Hematopoietic multipotent progenitor cell treated with erythropoietin and hydrocortisone succinate and interleukin-3 and kit ligand, for 4 days (in vitro differentiated cells): ENCODE measurements at places on chromosomes 5 and 9.

DNA sequence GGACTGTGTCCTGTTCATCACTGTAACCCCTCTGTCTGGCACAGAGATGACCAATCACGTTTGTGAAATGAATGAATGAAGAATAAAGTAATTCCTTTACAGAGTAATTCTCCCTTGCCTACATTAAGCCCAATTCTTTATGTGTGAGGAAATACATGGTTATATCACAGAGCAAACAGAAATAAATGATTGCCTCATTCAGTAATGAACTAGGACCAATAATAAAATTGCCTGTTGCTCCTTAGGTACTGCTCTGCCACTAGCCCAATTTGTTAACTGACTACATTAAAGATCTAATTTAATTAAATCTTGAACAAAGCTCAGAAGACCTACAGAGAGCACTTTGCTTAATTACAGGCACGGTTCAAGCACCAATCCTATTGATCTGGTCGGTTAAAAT is 121.8 kb downstream of the DCP2 start:
- no peak for DNase-seq

- DNase-seq, result no peak
Observed at GRCh38 chr5:68193481-68194036, 22.0 kb upstream of the PIK3R1 start.

DNA sequence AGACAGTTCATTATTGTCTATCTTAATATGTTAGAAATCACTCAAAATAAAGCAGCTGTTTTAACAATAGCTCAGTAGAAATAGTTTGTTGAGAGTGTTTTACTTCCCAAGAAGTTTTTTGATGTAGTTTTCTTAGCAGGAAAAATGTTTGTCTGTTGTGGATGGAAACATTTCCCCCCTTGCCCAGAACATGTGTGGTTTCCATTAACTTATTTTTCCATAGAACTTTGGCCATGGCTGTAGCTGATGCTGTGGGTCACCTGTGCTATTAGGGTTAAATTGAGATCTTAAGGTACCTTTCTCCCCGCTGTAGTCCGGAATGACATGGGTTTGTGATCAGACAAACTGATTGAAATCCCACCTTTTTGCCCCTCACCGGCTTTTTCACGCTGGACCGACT is 294.9 kb downstream of the FANCC start:
- no peak for DNase-seq

GRCh38 chr5:43917925-43918324 is 314.9 kb downstream of the NNT start:
- no peak for DNase-seq

GRCh38 chr5:161548487-161549094 is 2.1 kb upstream of the GABRB2 start:
- no peak for DNase-seq

GRCh38 chr5:4874097-4874496 is 266.0 kb upstream of the ADAMTS16 start:
- DNase-seq, result no peak

GRCh38 chr9:24899463-24899862 is 353.8 kb upstream of the IZUMO3 start:
- no peak for DNase-seq

DNA sequence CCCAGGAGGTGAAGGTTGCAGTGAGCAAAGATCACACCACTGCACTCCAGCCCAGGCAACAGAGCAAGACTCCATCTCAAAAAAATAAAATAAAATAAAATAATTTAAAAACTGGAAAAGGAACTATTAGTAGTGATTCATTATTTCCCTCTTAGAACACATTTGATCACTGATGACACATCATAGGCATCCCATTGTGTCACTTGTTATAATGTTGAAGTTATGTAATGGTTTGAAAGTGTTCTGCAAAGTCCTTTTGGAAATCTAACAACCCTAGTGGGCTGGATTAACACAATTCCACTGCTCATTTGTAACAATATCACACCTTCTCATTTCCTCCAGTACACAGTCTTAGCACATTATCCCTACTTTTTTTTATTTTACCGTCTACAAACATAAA is 81.8 kb upstream of the LMNB1 start:
- DNase-seq, result no peak

GRCh38 chr5:72711351-72711750 is 105.1 kb upstream of the TNPO1 start:
- no peak for DNase-seq

DNA sequence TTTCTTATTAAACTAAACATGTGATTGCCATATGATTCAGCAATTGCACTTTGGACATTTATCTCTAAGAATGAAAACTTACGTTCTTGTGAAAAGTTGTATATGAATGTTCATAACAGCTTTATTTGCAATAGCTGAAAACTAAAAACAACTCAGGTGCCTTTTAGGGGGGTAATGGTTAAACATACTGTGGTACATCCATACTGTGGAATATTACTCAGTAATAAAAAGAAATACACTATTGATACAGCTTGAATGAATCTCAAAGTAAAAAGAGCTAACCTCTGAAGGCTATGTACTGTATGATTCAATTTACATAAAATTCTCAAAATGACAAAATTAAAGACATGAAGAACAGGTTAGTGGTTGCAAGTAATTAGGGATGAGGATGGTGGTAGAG is 339.5 kb upstream of the PAPPA start:
- no peak for DNase-seq

- peak; percentile 20 for DNase-seq
Observed at GRCh38 chr5:142959683-142960657, 189.8 kb downstream of the ARHGAP26 start.

DNA sequence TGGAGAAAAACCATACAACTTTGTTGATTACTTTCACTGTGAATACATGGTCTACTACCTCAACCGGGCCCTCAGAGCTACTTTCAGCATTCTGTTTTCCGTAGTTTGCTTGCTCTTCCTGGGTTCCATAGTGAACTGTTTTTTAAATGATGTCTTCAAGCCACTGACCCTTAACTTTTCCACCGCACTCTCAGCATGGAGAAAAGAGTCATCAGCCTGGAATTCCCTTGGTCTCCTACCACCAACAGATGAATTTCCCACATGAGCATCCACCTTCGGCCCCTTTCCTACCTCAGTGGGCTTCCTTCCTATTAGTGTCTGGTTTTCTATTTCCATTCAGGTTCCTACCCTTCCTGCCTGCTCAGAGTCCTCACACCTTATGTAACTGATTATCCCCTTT is 135.9 kb upstream of the ADAMTSL1 start:
- DNase-seq, result no peak

DNA sequence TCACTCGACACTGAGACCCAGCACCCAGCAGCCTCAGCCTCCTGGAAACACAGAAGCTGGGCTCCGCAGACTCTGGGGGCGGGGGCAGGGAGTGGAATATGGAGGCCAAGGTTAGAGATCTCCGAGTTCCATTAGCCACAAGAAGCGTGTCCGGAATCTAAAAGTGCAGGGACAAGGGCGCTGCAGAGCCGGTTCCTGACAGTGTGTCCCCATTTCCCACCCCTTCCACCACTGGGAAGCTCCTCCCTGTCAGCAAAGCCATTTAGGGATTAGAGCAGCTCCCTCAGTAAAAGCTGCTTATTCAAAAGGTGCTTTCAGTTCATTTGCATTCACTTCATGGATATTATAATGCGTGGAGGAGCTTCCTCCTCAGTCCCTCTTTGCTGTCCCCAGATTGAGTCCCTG is 74.1 kb upstream of the HSPA9 start:
- no peak for DNase-seq
